Esophagus squamous epithelium (tissue), 5 donors: ENCODE measurements at places on chromosomes 3 and 15.

DNA sequence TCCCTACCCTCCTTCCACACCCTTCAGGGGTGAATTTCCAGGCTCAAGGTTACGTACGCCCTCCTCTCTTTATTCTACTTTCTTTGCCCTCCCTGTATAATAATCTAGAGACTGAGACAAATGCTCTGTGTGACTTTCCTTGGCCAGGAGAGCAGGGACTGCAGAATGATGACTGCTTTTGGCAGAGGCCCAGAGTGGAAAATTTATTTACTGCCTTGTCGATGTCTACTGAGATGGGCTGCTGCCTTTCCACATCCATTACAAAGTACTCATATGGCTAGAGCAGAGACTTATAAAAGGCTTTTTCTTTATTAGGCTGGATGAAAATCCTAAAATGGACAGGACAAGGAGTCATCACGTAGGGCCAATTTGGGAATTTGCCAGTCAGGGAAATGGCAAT is 576.2 kb downstream of the TUSC7 start:
- DNase-seq: no peak

- no peak for DNase-seq
These were observed 7.0 kb upstream of the CTSH start for GRCh38 chr15:78951841-78952238.

DNA sequence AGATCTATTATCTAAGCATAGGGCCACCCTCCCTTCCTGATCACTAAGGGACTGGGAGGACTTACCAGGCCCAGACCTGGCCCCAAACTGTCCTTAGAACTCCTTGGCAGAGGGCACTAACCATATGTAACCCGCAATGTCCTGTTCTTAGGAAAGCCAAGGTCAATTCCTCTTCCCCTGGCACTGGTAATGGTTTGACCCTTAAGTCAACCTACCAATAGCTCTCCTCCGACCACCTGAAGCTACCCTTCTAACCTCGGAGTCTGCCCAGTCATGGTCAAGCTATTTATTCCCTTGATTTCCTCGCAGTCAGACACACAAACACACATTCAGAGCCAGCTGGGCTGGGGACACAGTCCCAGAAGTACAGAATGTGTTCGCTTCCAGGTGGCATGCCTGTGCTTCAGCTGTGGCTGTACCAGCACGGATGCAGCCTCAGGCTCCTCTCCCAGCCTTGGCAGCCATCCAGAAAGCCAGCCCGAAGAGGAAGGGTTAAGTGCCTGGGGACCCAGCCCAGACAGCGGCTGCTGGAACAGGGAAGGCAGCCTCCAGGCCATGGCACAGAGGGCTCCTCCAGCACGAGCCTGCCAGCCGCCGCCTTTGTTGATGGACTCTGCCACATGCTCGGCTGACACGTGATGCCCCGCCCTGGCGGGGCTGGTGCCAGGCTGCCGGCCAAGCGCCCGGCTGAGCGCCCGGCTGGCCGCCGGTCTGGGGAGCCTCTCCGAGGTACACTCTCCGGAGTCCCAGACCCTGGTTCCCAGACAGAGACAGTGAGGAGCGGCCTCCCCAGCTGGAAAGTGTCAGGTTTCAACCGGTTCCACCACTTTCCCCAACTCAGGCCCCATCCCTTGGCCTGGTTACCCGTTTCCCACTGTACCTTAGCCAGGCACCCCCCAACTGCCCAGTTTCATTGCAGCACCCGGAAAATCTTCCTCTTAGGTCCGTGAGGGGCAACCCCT is 5.5 kb downstream of the BMF start:
- no peak for DNase-seq

DNA sequence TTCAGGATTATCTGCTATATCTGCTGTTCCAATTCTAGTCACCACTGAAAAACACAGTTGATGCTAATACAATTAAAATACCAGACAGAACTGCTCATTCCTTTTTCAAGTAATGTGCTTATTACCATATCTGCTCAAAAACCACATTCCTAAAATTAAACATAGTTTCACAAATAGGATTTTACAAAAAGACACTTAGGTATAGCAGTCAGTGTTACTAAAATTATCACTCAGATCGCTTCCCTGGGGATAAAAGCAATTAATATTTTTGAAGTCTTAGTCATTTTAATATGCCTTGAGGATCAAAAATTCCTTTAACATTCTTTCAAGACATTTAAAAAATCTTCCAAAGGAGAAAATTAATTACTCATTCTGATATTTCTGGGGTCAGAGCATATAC is 71.5 kb downstream of the RAD18 start:
- no peak for DNase-seq

DNA sequence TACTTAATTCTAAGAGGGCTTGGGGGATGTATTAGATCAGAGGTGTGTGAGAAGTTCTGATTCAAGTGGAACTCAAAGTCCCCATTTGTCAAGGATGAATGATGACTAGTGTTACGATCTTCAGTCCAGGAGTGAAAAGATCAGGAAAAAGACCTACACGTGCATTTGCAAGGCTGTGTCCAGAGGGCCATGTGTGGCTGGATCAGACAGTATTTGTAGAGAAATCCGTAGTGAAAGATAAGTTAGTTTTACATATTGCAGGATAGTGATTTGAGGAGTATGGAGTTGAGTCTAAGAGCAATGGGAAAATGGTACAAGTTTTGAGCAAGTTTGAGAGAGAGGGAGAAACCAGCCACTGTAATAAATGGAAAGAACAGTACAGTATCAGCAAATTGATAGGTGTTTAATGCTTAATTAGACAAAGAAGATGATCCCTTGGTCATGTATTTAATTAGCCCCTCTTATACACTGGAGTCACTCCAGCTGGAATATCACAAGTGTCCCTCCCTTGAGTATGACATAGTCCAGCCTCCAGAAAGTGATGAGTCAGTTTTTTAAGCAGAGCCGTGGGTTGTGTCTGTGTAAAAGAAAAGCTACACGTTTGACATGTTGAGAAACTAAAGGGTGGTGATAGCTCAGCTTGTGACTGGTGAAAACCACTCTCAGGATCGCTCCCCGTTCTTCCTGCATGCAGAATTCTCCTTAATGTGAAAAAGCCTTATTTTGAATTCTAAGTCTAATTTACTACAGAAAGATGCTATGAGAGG is 348.8 kb downstream of the ROBO1 start:
- no peak for DNase-seq
